ENCODE measurements at places on chromosomes 4 and X. TPM values are rescaled to one million over a fixed set of nuclear protein-coding genes. Genes with fewer than 3 reads are reported as not detected.

GRCh38 chr4:151325111-151325948 is at the start of gene SH3D19:
Gene SH3D19 (minus strand): TSS chr4:151325605. CDS start chr4:151325352, 253 bp downstream.
- peak; percentile 75 for DNase-seq

RTL9 gene
- not detected for polyA plus RNA-seq

APOOL gene
- 3.1 TPM for polyA plus RNA-seq

AMOT gene
- polyA plus RNA-seq, result 1.6 TPM

- peak; percentile 71 for DNase-seq
These were observed 49.4 kb downstream of the UGT2B10 start for GRCh38 chr4:68865188-68865638.

PCDH7 gene
- polyA plus RNA-seq, result 9.1 TPM

DNA sequence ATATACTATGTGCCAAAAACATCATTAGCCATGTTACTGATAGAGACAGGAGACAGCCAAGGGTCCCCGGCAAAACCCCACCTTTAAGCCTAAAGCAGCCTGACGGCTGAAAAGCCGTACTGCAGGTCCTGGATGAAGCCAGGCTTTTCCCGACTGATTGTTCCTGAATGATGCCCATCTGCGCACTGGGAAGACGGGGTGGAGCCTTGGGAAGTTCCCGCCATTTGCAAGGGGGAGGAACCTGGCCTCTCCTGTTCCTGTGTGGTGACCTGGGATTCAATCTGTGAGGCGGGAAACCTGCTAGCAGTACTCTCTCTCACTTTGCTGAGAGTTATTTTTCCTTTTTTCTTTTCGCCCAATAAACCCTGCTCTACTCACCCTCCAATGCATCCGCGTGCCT is 15.1 kb upstream of the CAMK2D start:
- no peak for DNase-seq

GRCh38 chrX:26411045-26411444 is 195.1 kb downstream of the MAGEB5 start:
- DNase-seq, result no peak

- no peak for DNase-seq
These were observed 11.5 kb downstream of the NAT8L start for GRCh38 chr4:2070421-2071251.

NMU gene
- 46.1 TPM for polyA plus RNA-seq

DNA sequence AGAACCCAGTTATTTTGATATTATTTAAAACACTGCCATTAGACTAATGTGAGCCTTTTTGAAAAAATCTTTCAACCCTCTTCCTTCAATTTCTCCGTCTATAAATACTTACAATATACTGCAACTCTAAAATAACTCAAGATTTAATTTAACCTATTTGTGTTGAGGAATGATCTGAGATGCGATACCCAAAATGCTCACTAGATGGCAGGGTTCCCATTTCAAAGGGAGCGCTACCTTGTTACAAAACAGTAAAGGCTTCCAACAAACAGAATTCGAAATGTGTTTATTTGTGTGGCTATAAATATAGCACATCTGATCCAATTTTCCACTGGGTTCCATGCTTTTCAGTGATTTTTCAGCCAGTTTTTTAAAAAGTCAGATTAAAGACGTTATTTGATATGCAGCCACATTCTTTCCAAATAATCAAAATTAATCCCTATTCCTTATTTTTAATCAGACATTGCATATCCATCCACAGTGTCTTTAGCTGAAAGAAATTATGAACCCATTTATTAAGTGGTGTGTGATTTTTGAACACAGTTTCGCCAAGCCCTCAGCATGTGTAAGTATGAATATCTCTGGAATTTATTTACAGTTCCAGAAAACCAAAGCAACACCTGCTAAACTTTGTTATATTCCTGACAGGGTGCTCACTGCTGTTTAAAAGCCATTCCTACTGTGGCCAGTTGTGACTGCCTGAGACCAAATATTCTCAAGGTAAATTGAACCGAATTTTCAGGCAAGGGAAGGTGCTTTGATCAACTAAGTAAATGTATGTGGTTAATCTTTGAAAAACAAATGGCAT is 668.0 kb upstream of the LCORL start:
- DNase-seq, result peak; percentile 55

DNA sequence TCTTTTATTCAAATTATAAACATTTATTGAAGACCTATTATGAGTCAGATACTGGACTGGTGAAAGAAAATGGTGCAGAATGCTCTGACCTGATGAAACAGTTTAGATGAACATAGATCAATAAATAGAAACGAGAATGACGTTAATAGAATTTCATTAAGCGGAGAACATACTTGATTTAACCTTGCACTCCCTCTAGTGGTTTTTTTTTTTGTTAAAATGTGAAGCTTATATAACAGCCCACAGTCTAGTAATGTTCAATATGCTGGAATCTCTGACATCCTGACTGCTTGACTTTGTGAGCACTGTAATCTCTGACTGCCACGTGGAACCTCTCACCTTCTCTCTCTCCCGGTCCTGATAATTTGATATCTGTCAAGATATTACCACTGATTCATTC is 32.3 kb downstream of the HDAC8 start:
- DNase-seq, result no peak

MFAP3L gene
- 1.4 TPM for polyA plus RNA-seq

- DNase-seq, result no peak
These were observed 76.6 kb downstream of the ARHGAP10 start for GRCh38 chr4:147808447-147808846.

DNA sequence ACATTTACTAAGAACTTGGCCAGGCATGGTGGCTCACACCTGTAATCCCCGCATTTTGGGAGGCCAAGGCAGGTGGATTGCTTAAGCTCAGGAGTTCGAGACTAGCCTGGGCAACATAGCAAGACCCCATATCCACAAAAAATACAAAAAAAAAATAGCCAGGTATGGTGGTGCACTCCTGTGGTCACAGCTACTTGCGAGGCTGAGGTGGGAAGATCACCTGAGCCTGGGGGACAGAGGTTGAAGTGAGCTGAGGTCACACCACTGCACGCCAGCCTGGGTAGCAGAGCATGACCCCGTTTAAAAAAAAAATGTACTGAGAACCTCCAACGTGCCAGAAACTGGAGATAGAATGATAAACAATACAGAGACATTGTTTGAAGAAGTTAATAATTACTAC is 8.0 kb downstream of the OPRPN start:
- DNase-seq, result no peak

RS1 gene
- not detected for polyA plus RNA-seq

GRCh38 chr4:89829470-89830138 is 7.4 kb downstream of the SNCA start:
- DNase-seq, result no peak

- no peak for DNase-seq
These were observed 190.4 kb downstream of the AR start for GRCh38 chrX:67734111-67734753.

- no peak for DNase-seq
These were observed 65.2 kb upstream of the FAM47B start for GRCh38 chrX:34877436-34877835.

TMSB15B gene
- polyA plus RNA-seq, result 5.7 TPM

GRCh38 chr4:137735561-137736104 is 203.3 kb upstream of the PCDH18 start:
- DNase-seq, result no peak

GRCh38 chrX:73214426-73215094 is at the start of gene NAP1L2:
Gene NAP1L2 (minus strand): TSS chrX:73214851. CDS start chrX:73214492, 359 bp downstream.
- no peak for DNase-seq

- no peak for DNase-seq
These were observed 103.4 kb downstream of the DDIT4L start for GRCh38 chr4:100086766-100087431.

TEX13C gene
- not detected for polyA plus RNA-seq

GRCh38 chr4:7411896-7412553 is 22.7 kb downstream of the PSAPL1 start:
- peak; percentile 43 for DNase-seq

TMEM184C gene
- 5.1 TPM for polyA plus RNA-seq

DNA sequence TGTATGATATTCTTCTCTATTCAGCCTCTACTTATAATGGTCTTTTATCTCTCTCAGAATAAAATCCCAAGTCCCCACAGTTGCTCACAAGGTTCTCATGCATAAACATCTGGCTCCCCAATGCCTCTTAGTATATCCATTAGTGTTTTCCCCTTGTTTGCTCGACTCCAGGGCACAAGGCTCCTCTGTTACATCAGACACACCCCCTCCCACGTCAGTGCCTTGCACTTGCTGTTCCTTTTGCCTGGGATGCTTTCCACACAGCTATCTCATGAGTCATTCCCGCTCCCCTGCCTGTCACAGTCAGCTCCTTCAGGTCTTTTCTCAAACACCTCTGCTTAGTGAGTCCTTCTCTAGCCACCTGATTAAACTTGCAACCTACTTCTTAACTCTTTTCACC is 260.2 kb downstream of the IL1RAPL1 start:
- DNase-seq, result no peak

- DNase-seq, result no peak
These were observed 22.5 kb downstream of the SLC9B2 start for GRCh38 chr4:103054030-103054429.

- no peak for DNase-seq
These were observed 1.8 kb downstream of the PNMA5 start for GRCh38 chrX:152992115-152992514.

DNA sequence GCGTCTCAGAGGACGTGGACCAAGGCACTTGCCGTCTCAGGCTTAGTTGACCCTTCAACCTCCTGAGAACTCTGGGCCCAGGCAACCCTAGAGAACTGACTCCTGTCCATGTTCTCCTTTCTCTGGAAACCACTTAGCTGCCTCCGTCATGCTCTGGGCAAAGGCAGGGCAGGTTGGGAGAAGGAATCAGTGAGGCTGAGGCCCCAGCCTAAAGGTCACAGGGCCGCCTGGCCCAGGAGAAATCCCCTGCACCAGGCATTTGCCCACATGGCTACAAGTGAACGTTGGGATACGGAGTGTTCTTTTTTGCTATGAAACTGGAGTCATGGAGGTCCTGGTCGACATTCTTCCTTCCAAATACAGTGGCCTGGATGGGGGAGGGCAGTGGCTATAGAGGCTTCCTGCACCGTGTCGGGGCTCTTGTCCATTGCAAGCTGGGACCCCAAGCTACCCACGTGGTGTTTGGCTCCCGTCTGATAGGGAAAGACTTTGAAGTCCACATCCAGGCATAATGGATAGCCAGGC is 76.0 kb downstream of the CRMP1 start:
- no peak for DNase-seq

AADAT gene
- polyA plus RNA-seq, result 2.8 TPM

- DNase-seq, result no peak
These were observed 509.9 kb downstream of the SPOCK3 start for GRCh38 chr4:166724369-166724768.

- DNase-seq, result peak; percentile 66
These were observed 129.2 kb downstream of the FAM53A start for GRCh38 chr4:1554876-1555265.
